ENCODE measurements at places on chromosomes 5 and 9. TPM values are rescaled to one million over a fixed set of nuclear protein-coding genes. Genes with fewer than 3 reads are reported as not detected.

Gene CTXN3
- not detected for total RNA-seq

Gene PCDHB8
- not detected for total RNA-seq

Gene IL31RA
- not detected for total RNA-seq

Gene ANKRD18A
- total RNA-seq, result 21.0 TPM

Gene CARD9
- total RNA-seq, result 1.9 TPM

Gene FOXD4L6
- not detected for total RNA-seq

Gene CER1
- total RNA-seq, result not detected

Gene TCOF1
- 57.3 TPM for total RNA-seq

Gene GTF2H2C
- 41.6 TPM for total RNA-seq

Gene ENTREP1
- not detected for total RNA-seq
